ENCODE measurements at places on chromosomes 7 and 10.

DNA sequence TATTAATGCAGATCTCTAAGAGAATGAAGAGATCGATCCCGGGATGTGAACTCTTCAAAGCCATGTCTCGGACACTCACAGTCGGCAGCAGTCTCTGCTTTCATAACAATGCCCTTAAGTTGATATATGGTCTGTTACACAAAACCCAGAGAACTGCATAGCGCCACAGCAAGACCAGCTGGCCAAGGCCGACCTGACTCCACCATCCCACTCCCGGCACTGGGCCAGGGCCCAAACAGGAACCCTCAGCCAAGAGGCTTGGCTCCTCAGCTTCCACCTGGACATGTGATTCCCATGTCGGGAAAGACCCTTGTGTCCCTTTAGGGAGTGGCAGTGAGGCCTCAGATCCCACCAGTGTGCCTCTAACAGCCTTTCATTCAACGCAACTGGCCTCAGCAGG is 106.6 kb upstream of the RNF32 start:
- no peak for DNase-seq

DNA sequence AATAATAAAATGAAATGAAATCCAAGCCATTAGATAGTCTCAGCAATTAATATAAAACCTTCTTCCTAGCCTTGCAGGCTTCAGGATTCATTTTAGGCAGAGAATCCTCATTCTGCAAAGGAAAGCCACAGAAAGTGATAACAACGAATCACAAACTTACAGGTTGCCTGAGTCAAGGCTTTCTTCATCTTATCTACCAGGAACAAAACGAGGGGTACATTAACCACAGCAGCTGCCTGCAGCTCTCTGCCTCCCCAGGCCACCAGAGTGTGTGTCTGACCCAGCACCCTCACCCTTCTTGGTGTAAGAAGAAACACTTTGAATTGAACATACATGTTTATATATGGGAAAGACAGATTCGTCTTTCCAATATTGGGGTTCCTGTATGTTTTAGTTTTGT is 12.5 kb upstream of the TNS3 start:
- DNase-seq, result no peak

DNA sequence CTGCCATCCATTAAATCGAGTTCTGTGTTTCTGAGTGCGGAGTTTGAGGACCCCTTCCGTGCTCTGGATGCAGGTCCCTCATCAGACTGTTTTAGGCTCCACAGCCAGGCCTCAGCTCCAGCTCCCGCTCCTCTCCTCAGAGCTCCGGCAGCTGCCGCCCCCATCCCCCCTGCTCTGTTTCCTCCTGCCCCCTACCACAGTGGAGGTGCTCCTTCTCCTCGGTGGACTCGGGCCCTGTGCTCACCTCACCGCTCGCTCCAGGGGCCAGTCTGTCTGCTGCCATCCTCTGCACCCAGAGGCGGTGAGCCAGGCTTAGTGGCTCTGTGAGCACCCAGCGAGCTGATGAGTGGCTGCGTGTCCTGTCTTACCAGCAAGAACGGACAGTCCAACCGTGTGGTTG is 21.4 kb upstream of the PRKAR1B start:
- no peak for DNase-seq

- DNase-seq, result peak; percentile 88
Measured at GRCh38 chr10:116888380-116889055, 39.2 kb downstream of the ENO4 start.

- DNase-seq, result no peak
Measured at GRCh38 chr10:79098061-79098460, 29.3 kb downstream of the ZMIZ1 start.

DNA sequence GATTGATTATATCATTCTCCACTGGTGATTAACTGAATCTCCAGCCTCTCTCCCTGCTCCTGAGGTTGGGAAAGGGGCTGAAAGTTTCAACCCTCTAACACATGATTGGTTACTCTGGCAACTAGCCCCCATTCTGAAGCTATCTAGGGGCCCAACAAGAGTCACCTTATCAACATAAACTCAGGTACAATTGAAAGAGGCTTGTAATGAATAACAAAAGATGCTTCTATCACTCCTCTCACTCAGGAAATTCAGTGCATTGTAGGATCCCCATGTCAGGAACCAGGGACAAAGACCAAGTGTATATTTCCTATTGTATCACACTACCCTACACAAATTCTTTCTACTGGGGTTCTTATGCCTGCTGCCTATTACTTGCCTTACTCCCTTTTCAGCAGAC is 123.9 kb upstream of the SLC13A1 start:
- no peak for DNase-seq

- peak; percentile 32 for DNase-seq
Measured at GRCh38 chr7:95865716-95866371, 93.5 kb downstream of the DYNC1I1 start.

All from amniotic epithelial cell (primary cell).